GM20000 (cell line): ENCODE measurements at places on chromosomes 5 and 9.

DNA sequence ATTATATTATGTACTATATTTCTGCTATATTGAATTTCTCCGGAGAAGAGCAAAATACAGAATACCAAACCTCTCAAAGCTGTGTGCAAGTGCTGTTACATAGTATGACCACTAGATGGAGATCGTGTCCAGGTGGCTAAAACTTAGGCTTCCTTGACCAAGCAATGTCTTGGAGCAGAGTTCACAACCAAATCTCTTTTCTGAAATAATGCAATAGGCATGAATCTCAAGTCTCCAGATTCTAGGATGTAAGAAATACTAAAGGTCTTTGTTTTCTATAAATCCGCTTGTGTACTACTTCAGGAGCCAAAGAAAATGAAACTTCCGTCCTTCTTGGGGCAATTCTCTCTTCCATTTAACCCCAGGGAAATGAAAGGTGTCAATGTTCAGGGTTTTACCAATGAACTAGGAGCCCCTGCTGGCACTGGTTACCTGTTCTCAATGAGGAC lies 181.5 kb upstream of the RAI14 start:
- DNase-seq = peak; percentile 61

DNA sequence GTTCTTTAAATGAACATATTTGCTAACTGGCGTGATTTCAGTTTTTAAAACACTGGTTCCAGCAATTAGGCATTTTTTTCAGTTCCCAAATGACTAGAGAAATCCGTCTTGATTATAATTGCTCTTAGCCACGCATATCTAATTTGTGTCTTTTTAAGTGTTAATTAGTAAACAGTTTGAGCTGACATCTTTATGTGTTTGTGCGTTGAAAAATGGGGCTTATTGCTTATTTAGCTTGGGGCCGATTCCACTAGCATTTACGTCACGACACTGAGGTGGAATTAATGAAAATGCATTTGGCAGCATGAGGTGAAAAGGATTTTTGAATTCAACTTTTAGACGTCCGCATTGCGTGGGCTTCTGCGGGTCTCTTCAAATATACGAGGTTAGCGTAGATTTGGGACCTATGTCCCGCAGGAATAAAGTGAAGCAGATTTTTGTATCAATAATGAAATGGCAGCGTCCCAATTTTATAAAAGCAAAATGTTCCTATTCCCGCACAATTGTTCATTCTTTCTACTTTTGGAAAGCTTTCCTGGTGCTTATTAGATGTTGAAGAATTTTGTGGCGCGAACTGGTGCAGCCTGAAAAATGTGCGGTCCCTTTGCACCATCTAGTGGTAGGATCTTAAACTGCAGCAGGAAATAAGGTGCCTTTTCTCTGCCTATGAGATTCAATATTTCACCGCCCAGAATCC lies 122.7 kb upstream of the LMX1B start:
- peak; percentile 74 for DNase-seq

DNA sequence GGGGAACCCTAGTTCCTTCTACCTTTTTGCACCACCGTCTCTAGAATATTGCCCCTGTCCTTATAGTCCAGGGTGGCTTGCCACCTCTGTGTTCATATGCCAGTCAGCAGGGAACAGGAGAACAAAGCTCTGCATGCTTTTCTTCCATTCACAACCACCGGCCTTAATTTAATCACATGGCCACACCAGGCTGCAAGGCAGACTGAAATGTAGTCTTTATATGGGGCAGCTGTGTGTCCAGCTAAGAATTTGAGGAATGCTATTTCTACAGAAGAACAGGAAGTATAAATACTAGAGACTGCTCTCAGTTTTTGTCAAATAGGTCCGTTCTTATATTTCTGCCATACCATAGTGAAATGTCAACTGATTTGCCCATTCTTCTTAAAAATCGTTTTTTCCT lies 5.8 kb downstream of the C5orf22 start:
- DNase-seq = no peak

DNA sequence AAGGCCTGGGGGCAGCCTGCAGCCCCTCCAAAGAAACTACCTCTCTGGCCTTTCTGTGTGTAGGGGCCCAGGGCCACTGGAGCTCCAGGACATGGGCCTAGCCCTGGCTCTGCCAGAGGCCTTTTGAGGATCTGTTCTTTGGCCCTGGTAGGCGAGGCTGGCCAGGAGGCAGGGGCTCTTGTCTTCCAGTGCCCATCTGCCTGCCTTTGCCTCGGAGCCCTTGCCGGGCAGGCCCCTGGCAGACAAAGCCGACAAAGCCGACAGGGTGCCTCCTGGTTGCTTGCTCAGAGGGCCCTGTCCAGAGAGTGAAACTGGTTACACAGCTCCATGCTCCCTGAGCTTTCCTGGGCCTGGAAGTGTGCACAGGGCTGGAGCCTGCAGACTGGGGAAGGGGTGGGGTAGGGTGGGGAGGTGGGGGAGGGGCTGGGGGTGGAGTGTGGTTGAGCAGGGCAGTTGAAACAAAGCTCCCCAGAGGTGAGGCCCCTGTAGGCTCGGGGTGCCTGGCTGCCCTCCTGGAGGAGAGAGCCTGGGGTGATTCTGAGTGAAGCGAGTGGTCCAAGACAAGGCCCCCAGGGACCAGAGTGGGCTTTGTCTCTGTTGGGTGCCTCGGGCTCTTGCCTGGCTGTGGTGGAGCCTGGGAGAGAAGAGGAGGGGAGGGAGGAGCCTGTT lies 29.3 kb downstream of the PTPA start:
- no peak for DNase-seq

GRCh38 chr9:110738982-110739381 lies 70.4 kb downstream of the MUSK start:
- no peak for DNase-seq

DNA sequence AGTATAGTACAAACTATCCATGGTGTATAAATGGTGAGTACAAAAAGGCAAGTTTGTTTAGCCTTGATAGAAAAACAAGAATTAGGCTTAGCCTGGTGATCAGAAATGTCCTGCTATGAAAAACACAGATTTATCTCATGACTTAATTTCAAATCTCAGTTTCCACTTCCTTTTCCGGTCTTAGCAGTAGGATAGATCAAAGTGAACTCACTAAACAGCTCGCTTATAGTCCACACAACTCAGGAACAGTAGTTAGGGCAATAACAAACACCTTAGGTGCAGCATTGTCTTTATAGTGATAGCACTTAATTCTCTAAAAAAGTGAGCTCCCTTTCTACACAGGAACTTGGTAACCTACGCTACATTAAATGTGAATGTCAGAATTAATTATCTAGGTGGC lies 11.4 kb downstream of the GOLGA1 start:
- DNase-seq = no peak

- no peak for DNase-seq
Observed at GRCh38 chr5:16740066-16740810, 123.4 kb upstream of the RETREG1 start.

DNA sequence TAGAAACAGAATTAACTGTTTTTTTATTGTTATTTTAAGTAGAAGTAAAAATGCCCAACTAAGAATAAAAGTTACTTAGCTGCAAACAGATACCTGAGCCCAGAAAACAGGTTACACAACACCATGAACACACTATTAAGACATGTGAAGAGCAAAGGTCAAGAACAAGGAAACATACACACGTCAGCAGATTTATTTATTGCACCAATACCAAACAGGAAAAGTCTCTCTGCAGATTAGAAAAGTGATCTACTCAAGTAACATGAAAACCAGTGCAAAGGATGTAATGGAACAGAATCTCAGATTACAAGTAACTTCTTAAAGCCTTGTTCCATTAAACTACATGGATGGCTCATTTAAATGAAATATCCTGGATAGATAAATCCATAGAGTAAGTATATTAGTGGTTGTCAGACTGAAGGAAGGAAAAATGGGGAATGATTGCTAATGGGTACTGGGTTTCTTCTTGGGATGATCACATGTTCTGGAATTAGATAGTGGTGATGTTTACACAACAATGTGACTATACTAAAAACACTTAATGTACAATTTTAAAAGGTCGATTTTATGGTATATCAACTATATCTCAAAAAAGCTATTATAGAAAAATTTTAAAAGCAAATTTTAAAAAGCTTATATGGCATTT lies 6.1 kb downstream of the SAR1B start:
- no peak for DNase-seq

DNA sequence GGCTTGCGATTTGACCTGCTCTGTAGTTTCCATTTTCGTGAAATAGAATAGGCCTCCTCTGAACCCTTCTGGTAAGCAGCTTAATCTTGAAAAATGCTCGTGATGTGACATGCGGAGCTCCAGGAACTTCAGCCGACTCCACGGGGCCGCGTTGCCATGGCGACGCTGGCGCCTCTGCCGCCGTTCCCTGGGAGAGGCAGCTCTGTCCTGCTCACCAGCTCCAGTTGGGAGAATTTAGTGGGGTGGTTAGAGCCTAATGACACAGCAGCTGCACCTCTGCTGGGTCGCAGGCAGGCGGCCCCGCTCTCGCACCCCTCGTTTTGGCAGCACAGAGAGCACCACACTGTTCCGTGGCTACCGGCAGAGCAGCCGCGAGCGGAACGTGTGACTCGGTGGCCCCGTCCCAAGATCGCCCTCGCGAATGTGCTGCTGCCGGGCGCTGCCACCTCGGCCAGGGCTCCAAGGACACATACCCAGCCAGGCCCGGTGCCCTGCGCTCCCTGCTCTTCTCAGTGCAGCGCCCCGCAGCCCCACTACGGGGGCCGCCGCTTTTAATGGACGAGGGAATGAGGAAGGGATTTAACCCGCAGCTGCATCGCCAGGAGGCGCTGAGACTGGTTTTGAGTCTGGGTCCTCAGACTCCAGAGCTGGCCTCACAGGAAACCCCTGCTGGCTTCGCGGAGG lies 131.2 kb upstream of the LMX1B start:
- no peak for DNase-seq

DNA sequence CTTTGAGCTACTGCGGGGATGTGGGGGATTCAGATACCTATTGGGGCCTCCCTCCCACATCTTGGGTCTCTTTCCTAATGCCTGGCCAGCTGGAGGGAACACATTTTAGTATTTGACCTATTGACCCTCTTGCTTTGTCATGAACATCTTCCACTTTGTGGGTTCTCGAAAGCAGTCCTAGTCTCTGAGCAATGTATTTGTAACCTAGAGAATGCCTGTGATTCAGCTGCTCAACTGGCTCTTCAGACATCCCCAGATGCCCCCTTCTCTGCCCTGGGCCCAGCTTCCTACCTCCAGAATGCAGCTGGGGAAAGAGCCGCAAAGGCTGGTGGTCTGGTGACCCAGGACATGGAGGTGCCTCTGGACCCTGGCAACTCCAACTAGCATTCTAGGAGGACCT lies 32.2 kb downstream of the APTX start:
- no peak for DNase-seq

DNA sequence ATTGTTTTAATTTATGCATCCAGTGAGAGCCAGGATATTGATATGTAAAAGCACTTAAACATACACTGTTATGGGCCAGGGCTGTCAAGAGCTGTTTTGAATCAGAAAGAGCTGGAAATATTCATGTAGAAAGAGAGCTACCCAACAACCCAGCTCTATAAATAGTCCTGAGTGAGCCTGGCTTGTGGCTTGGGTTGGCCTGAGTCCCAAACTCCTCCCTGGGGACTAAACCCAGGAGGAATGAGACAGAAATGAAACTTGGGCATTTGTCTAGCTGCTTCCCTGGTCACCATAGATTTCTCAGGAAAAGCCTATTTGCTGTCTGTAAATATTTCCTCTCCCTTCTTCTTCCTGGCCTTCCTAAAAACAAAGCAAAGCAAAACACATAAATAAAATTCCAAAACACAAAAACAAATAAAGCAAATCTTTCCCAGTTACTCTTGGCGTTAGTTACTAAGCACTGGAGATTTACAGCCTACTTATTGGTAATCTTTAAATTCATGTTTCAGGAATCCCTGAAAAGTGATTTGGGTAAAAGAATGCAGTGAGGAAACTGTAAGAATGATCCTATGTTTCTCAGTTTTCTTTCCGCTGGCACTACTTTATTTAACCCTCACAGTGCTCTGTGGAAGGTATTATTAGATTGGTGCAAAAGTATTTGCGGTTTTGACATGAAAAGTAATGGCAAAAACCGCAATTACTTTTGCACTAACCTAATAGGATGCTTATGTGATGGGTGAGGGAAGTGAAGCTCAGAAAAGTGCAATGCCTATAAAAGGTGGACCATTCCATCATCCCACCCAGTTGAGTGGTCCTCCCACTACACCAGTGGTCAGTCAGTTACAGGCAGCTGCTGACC lies 111.8 kb downstream of the CARTPT start:
- no peak for DNase-seq

DNA sequence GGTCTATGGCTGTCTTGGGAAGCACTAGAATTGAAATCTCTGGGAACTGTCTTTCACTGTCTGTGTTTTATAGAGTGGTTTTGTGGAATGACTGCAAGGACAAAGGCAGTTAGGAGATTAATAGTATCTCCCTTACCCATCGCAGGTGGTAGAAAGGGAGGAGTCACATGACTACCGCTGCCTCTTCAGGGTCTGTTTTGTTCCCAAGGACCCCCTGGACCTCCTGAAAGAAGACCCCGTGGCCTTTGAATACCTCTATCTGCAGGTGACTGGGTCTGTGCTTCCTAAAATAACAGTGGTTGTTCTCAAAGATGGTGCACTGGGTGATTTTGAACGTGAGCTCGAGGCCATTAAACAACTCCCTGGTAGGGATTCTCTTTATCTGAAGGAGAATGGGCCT lies 22.8 kb upstream of the TRMT10B start:
- no peak for DNase-seq

- DNase-seq = no peak
Observed at GRCh38 chr5:72020161-72020983, 86.9 kb upstream of the MAP1B start.

- DNase-seq = no peak
Observed at GRCh38 chr5:115979201-115980041, 17.1 kb downstream of the LVRN start.

DNA sequence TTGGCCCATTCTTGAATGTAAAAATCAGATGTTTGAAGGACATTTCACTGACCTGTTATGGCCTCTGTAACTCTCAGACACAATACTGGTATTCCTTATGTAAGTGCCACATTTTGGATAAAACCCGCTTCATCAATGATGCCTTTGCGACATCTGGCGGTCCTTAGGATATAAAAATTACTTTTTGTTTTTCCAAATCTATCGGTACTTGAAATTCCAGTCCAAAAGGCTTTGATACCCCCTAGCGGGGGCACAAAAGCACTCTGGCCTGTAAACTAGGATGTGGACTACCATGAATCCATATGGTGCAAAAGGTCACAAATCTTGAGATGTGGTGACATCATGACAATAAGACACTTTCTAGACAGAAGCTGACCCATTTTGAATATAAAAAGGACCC lies 291.8 kb downstream of the KIAA0825 start:
- DNase-seq = no peak

- DNase-seq = peak; percentile 64
Observed at GRCh38 chr9:134403682-134404301, 77.5 kb downstream of the RXRA start.
